Stomach (tissue), 19 donors: ENCODE measurements at places on chromosomes 7 and 10. TPM values are rescaled to one million over a fixed set of nuclear protein-coding genes. Genes with fewer than 3 reads are reported as not detected.

Gene CACNB2
- 4.7 TPM for polyA plus RNA-seq

Gene NXPH1
- polyA plus RNA-seq, result not detected

Gene INSYN2A
- 1.1 TPM for polyA plus RNA-seq

Gene LRRC61
- polyA plus RNA-seq, result 5.6 TPM

Gene MMP21
- polyA plus RNA-seq, result not detected

Gene TAS2R3
- not detected for polyA plus RNA-seq

Gene EN2
- not detected for polyA plus RNA-seq

Gene NACAD
- polyA plus RNA-seq, result 0.76 TPM

Gene CCDC146
- 1.3 TPM for polyA plus RNA-seq

Gene TAC1
- not detected for polyA plus RNA-seq

Gene RNF133
- not detected for polyA plus RNA-seq

Gene AGR2
- polyA plus RNA-seq, result 625 TPM

Gene CLIP2
- polyA plus RNA-seq, result 24.1 TPM

GRCh38 chr7:123622660-123623386 lies 21.2 kb downstream of the ASB15 start:
- DNase-seq, result peak; percentile 41

- DNase-seq, result no peak
Measured at GRCh38 chr7:36346260-36346831, 43.3 kb upstream of the ANLN start.

DNA sequence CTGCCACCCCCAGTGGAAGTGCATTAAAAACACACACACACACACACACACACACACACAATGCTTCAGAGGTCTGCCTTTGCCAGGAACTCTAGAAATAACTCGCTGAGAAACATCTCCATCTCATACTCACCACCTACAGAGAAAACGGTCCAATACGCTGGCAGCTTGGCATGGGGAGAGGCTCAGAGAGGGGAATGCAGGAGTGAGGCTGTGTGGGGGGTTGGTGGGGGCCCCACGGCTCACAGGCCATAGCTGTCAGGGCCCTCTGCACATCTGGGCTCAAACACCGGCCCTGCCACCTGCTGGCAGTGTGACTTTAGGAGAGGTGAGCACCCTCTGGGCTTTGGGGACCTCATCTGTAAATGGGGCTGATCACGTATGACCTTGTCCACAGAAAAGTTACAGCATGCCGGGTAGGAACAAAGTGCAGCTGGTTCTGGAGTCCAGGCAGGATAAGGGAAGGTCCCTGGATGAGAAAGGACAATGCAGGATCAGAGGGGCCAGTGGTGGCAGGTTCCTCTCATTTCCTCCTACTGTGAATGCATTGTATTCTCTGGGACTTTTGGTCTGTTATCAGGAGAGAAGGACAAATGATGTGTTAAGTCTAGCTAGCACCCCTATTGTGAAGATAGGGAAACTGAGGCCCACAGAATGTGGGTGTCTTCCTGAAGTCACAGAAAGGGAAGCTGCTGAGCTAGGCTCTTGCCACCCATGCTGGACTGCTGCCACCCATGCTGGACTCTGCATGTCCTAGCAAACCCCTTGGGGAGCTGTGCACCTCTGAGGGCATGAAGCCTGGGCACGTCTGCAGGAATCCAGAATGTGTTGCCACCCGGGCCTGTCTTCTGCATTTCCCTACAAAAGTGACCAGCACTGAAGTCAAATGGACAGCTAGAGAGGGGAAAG lies 404.6 kb downstream of the RPS24 start:
- DNase-seq, result no peak

GRCh38 chr10:35927341-35927740 lies 285.2 kb upstream of the FZD8 start:
- peak; percentile 17 for DNase-seq

DNA sequence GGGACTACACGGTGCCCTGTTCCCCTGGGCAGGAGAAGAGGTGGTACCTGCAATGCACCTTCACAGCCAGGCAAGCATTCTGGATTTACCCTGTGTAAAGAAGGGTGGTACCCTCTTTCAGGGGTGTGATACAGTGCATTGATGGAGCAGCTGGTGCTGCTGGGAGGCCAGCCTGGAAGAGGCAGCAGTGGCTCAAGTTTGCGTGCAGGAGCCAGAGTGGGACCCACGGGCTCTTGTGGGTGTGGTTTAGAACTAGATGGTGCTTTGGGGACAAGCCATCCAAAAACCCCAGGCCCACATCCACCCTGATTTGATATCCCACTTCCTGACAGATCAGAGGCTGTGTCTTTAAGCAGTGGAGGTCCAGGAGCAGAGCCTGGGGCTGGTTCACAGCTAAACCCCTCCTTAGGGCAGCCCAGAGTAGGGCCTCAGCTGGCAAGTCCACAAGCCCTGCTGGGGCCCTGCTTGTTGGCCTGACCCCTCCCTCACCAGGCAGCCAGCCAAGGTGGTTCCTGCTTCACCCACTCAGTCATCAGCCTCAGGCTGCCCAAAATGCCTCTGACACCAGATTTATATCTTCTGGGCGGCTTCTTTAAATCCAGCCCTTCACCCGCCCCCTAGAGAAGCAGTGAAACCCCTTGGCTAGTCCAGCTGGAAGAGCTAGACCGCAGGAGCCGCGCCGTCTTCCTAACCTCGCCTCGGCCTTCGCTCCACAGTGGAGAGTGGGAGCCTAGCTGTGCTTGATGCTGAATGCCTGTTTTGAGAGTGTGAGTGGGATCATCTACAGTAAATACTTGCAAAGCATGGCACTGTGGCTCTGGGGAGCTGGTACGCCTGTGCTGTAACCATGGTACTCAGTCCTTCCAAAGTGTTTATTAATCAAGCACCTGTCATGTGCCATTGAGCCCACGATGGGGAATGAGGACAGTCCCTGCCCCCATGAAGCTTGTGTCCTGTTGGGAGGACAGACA lies 1.4 kb upstream of the ASIC3 start:
- peak; percentile 75 for DNase-seq

GRCh38 chr10:96389785-96390184 lies 31.0 kb upstream of the OPALIN start:
- no peak for DNase-seq

GRCh38 chr7:115097175-115097671 lies 175.3 kb downstream of the MDFIC start:
- DNase-seq, result peak; percentile 35

- no peak for DNase-seq
Measured at GRCh38 chr10:21524131-21524525, 1.4 kb downstream of the SKIDA1 start.

GRCh38 chr10:33005322-33006301 lies 47.6 kb upstream of the ITGB1 start:
- peak; percentile 77 for DNase-seq

DNA sequence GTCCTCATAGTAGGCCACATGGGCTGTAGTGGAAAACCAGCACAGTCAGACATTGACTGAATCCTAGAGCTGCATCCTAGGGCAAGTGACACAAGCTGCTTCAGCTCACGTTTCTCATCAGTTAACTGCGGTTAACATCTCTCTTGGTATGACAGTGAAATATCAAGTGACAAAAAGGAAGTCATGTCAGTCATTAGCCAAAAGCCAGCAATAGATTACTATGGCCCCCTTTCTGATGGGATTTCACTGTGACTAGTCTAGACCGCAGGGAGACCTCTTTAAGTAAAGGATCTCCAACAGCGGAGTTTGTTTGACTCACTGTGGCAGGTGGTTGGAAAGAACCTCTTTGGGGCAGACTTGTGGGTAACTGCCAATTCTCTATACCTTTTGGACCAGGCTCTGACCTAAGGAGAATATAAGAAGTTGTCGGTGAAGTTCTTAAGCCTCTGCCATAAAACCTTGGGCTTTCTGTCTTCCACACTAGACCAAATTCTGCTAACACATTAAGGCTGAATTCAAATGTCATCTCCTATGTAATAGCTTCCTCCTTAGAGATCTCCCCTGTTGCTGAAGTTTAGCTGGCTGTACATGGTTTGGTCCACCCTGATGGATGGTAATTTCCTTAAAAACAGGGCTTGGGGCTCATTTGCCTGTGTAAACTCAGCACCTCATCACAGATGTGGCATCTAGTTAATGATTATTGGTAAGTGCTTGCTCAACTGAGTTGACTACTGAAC lies 115.3 kb downstream of the SGMS1 start:
- no peak for DNase-seq

DNA sequence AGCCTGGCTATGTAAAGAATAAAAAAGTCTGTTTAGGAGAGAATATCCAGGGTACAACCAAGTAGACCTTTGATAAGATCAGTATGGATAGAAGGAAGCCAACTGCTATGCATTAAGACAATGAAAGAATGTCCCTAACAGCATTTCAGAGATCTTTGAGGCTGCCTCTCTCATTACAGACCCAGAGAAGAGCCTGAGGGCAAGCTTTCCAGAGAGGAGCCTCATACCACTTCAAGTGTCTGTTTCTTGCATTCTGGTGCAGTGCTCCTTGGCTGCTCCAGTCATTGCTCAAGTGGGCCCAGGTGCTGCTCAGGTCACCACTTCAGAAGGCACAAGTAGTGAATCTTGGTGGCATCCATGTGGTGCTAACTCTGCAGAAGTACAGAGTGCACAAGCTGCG lies 514.0 kb downstream of the PLXDC2 start:
- no peak for DNase-seq

DNA sequence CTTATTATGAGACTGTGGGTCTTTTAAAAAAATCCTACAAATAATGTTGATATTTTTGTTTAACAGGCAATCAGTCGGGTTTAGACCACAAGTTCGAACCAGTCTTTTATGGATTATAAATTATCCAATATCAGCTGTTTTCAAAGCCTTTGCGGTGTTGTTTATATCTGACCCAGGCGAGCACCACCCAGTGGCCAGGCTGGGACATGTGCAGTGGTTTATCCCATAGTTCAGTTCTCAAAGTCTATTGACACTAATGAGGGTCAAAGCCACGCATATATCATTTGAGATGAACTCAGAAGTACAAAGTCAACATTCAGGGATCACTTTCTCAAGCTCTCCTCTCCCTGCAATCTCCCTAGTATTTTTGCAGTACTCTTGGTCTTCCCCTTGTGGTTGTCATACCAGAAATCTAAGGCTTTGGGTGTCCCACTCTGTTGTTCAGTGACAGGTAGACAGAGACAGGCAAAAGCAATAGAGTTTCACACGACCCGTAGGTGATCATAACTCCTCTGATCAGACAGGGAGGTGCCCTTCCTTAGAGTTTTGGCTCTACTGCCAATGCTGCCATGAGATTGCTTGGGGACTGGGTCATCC lies 117.4 kb upstream of the POM121L12 start:
- no peak for DNase-seq

- DNase-seq, result no peak
Measured at GRCh38 chr7:112147793-112148361, 58.3 kb downstream of the DOCK4 start.

GRCh38 chr10:24727786-24728185 lies 4.1 kb upstream of the ARHGAP21 start:
- DNase-seq, result no peak

GRCh38 chr7:102030696-102031095 lies 213.3 kb downstream of the CUX1 start:
- DNase-seq, result no peak

- no peak for DNase-seq
Measured at GRCh38 chr10:33807531-33808359, 473.3 kb upstream of the NRP1 start.

DNA sequence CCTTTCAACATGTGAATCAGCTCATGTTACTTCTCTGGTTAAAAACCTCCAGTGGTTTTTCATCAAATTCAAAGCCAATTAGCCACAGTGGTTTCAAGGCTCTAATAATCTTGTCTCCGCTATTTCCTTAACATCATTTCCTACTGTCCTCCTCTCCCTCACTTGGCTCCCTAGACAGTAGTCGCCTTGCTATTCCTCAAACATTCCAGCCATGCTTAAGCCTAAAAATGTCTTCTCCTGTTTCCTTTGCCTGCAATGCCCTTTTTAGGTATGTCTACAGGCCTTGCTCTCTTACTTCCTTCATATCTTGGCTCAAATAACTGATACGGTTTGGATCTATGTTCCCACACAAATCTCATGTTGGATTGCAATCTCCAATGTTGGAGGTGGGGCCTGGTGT lies 779.4 kb upstream of the LRRN3 start:
- DNase-seq, result no peak

GRCh38 chr7:124758327-124758726 lies 7.3 kb downstream of the GPR37 start:
- no peak for DNase-seq

DNA sequence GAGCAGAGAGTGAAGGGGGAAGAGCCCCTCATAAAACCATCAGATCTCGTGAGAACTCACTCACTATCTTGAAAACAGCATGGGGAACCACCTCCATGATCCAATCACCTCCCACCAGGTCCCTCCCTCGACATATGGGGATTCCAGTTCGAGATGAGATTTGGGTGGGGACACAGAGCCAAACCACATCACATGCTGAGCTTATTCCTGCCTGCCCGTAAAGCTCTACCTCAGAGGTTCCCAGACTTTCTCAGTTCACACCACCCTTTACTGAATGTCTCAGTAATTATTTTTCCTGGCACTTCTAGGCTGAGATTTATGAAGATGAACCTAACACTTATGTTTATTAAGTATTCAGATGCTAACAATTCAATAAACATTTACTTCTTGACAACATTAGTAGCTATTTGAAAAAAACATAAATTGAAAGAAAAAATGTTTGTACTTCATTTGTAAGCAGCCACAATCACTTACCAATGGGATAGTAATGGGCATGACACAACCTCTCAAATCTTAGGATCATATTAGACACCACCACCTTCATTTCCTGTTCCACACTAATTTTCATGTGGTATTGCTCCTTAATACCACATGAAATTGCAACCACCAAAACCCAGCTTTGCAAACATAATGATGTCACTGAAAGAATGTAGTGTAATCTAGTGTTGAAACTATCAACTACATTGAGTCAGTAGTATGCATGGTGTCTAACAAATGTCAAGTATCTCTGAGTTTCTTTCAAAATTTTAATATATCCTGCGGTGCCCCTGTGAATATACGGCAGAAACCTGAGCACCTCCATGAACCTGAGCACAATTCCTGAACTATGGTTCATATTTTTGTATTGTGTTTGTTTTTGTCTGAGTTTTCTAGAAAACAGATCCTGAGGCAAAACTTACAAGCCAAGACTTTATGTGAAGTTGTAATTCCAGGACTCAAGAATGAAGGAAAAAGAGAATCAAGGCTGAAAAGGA lies 4.5 kb upstream of the DGKI start:
- no peak for DNase-seq

DNA sequence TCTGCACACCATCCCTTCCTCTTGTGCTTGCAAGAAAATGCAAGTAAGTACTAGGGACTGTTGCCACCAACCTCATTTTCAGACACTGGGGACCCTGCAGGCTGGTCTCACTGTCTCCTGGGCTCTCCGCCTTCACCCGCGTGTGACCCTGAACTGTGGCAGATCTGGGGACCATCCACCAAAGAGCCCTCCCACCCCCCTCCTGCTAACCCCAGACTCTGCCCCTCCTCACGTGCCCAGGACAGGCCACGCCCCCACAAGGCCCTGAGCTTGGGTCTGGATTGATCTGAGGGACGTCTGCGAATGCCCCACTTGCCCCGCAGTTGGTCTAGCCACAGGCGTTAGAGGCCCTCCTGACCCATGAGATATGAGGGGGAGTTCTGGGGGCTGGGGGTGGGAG lies 8.1 kb downstream of the CNPY1 start:
- DNase-seq, result no peak

GRCh38 chr10:58853668-58854067 lies 322.8 kb upstream of the PHYHIPL start:
- no peak for DNase-seq

- DNase-seq, result no peak
Measured at GRCh38 chr7:44667190-44667589, 60.8 kb downstream of the OGDH start.
